ENCODE measurements at places on chromosomes 1 and 21. TPM values are rescaled to one million over a fixed set of nuclear protein-coding genes. Genes with fewer than 3 reads are reported as not detected.

- no peak for DNase-seq
Measured at GRCh38 chr21:26469789-26470188, 103.3 kb downstream of the CYYR1 start.

DNA sequence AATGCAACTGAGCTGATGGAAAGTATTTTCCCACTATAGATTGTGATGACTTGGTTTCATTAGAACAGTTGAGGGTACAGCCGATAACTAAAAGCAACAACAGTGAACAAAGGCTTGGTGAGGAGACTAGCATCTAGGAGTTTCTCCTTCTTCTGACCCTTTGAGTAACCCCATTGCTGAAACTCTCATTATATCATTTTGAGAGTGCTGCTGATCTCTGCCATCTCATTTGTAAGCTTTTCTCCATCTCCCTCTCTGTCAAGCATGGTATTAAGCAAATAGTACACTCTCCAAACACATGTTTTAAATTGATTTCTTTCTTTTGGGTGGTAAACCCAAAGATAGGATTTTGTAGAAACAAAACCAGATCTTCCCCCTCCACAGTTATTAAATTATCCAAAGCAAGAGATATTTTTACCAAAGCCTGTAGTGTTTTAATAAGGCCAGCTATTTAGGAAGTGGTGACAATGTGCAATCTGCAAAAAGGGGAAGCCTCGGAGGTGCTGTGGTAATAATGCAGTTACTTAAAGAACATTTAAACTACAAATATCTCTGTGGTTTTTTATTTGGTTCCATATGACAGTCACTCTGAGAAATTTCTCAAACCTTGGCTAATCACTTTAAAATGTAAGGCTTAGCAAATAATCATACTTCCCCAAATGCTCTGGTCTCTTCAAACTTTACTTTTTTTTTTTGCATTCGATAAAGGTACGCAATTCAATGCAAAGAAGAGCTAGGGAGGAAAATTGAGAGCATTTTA is 287.5 kb downstream of the HLX start:
- DNase-seq, result no peak

The AMIGO1 gene
- total RNA-seq, result 3.1 TPM

The KRTAP11-1 gene
- not detected for total RNA-seq

The KLHDC7A gene
- not detected for total RNA-seq

DNA sequence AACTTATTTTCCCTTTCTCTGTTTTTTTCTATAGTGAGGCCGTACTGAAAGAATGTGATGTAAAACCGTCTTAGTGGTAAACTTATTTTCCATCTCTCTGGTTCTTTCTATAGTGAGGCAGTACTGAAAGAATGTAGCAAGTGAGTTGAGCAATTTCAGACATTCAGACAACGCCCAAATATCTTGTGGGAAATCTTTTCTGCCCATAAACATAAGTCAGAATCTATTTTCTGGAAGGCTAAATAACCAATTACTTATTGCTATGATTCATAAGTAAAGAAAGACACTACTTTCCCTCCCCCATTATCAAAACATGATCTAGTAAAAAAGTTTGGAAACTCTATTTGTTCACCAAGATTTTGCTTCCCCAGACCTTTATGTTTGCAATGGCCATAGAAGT is 18.8 kb upstream of the SCCPDH start:
- DNase-seq, result no peak

DNA sequence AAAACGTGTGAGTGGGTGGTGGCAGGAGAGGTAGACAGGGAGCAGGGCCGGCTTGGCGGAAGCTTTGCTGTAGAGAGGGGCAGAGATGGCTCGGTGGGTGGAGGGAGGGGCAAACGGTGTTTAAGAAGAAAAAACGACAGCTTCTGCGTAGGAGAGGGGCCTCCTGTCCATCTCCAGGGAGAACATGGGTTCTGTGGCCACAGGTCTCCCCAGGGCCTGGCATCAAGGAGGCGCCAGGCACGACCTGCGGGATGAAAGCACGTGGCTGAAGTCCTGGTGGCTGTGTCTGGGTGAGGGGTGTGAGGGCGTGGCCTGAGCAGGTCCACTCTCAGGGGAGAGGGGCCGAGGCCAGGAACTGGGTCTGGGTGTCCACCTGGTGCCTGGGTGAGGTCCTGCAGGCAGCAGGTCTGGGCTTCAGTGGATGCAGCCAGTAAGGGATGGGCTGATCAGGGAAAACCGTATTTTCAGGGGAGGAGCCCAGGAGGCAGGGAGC is 940 bp upstream of the PRKCZ start:
- DNase-seq, result no peak

GRCh38 chr1:11045428-11046269 is 1.4 kb downstream of the MASP2 start:
- DNase-seq, result no peak

GRCh38 chr1:229224308-229224707 is 46.6 kb upstream of the RAB4A start:
- DNase-seq, result no peak

- no peak for DNase-seq
Measured at GRCh38 chr1:221069178-221069903, 190.1 kb downstream of the HLX start.

- no peak for DNase-seq
Measured at GRCh38 chr1:119323216-119323982, 45.2 kb upstream of the HAO2 start.

The TCHH gene
- not detected for total RNA-seq

GRCh38 chr1:18949686-18950400 is 6.6 kb downstream of the IFFO2 start:
- no peak for DNase-seq

DNA sequence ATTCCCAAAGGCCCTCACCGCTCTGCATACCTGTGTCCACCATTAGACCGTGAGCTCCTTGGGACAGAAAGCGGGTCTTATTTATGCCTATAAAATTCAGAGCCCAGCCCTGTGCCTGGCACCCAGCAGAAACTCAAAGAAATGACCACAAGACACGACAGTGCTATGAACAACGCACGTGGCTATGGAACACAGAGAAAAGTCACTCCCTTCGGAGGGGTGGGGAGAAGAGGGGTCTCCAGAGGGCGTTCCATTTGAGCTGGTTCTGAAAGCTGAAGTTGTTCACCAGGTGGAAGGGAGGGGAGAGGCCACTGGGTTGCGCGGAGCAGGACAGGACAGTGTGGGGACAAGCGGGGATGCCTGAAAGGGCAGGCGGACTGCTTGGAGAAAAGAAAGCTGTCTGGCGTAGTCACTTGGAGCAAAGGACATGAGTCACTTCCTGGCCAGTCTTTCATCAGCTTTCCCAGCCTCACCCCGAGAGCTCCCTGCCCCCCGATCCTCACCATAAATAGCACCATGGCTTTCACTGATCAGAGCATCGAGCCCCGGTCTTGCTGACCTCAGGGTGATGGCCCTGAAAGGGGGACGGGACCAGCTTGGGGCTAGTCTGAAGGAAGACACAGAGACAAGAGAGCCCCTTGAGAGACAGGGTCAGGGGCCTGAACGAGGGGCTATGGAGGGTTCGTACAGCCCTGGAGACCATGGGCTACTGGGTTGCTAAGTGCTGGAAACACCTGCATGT is 28.5 kb downstream of the ECE1 start:
- no peak for DNase-seq

The OR2L5 gene
- not detected for total RNA-seq
